Activated CD4-positive, alpha-beta T cell treated with anti-CD3 and anti-CD28 coated beads, Interleukin-2, amount 10 ng/mL, durations not matched to agents 7 days and 5 days (primary cell): ENCODE measurements at places on chromosomes 1 and 21.

GRCh38 chr1:42340901-42341300, 5.9 kb upstream of the FOXJ3 start:
- no peak for DNase-seq

DNA sequence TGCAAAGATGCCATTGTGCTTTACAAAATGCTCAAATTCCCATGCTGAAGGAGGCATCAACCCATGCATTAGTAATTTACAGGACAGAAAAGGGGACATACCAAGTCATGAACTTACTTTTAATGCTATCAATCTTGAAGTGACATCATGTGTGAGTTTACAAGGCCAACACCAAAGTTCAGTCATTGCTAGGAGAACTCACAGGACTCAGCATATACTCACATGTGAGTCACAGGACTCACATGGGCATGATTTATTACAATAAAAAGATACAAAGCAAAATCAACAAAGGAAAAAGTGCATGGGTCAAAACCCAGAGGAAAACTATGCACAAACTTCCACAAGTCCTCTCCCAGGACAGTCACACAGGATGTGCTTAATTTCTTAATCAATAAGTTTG, 1656.0 kb downstream of the MRPL39 start:
- no peak for DNase-seq

- no peak for DNase-seq
Measured at GRCh38 chr1:227712648-227713047, 22.5 kb downstream of the JMJD4 start.

- DNase-seq, result peak; percentile 81
Measured at GRCh38 chr1:38834937-38835827, 24.4 kb downstream of the RRAGC start.

DNA sequence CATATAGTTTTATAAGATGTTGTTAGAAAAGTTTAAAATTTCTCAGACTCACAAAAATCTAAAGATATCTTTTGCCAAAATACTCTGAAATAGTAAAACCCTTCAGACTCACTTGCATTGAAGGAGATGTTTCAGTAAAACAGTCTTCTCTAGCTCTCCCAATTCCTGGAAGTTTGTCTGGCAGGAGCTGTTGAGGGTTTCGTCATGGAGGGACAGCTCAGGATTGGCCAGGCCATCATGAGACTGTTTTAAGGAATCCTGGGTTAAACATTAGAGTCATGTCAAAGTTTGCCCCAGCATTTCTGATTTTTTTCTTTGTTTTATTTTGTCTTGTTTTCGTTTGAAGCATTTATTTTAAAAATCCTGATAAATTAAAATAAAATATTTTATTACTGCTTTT, 293.8 kb upstream of the PBX1 start:
- no peak for DNase-seq

GRCh38 chr1:15288173-15288926, 41.3 kb downstream of the FHAD1 start:
- no peak for DNase-seq

GRCh38 chr1:94236630-94237290, 624 bp downstream of the ARHGAP29 start:
- no peak for DNase-seq

- no peak for DNase-seq
Measured at GRCh38 chr1:15633756-15634420, 16.6 kb downstream of the DDI2 start.

DNA sequence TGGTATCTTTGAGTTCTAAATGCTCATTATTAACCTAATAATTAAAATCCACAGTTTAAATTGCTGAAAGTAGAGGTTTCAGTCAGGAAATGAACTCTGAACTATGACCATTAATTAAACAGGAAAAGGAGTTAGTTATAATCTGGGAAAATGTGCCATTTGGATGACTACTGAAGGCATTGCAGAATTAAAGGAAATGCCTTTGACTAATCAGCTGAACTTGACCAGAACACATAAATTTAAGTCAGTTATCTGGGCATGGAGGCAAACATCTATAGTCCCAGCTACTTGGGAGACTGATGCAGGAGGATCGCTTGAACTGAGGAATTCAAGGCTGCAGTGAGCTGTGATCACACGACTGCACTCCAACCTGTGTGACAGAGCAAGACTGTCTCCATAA, 31.9 kb downstream of the SLC44A5 start:
- DNase-seq, result no peak

DNA sequence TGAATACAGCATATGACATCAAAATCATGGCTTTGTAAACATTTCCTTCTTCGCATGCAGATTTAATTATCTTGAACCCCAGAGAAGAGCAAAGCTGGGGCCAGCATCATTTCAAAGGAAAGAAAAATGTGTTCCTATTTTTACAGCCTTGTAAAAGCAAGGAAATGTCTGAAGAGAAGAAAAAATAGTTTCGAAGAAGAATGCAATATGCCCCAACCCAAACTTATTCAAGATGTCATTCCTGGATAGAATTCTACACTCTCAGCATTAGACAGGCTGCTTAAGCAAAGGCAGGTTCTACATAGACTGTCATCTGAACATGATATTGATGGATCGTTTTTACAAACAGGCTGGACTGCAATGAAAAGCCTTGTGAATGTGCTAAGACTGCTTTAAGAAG, 900.8 kb downstream of the TTLL7 start:
- no peak for DNase-seq

GRCh38 chr1:202015662-202015937, 5.2 kb downstream of the ELF3 start:
- no peak for DNase-seq

- DNase-seq, result no peak
Measured at GRCh38 chr1:201720522-201720844, 108.5 kb upstream of the IPO9 start.

DNA sequence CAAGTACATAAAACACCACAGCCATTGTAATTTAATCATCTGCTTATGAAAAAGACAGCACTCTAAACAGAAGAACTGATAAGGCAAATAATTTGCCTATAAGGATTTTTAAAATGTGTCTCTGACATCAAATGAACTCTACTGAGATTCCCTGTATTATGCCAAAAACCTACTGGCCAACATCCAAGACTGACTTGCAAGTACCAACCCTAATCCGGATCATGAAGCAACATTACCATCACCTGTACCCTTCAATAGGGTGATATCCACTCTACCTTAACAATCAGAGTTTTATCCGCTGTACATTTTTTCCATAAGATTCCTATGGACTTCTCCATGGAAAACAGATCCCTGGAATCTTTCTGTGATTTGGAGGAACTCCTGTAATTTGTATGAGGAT, 4.6 kb downstream of the RGS7 start:
- no peak for DNase-seq

DNA sequence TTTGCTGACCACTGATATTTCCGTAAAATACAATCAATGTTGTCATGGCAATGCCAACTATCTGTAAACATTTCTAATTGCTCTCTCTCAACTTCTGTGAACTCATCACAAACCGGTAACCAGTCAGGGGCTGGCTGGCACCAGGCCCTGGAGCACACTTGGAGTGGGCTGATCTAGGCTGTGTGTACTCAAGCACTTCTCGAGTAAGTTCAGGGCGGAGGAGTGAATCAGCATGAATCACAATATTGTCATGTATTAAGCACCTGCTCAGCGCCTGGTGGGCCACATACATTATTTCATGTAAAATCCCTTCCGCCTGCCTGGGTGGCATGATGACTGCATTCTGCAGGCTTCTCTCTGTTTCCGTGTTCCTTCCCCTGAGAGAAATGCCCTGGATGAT, 212.4 kb downstream of the FOXD2 start:
- DNase-seq, result no peak

DNA sequence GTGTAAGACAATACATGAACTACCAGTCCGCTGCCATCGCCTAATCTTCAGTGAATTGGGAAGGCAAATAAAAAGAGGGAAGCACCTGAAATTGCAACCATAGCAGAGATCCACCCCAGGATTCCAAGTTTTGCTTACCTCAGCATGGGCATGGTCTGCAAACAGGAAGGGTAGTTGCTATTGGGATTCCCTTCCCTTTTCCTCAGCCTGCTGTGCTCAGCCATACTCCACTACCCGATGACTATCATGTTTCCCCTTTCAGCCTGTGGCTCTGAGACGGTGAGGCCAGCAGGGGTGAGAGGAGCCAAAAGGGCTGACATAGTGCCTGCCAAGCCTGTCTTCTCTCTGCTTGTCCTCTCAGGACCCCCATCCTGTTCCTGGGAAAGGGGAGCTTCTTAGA, 64.2 kb downstream of the GPR137B start:
- no peak for DNase-seq

DNA sequence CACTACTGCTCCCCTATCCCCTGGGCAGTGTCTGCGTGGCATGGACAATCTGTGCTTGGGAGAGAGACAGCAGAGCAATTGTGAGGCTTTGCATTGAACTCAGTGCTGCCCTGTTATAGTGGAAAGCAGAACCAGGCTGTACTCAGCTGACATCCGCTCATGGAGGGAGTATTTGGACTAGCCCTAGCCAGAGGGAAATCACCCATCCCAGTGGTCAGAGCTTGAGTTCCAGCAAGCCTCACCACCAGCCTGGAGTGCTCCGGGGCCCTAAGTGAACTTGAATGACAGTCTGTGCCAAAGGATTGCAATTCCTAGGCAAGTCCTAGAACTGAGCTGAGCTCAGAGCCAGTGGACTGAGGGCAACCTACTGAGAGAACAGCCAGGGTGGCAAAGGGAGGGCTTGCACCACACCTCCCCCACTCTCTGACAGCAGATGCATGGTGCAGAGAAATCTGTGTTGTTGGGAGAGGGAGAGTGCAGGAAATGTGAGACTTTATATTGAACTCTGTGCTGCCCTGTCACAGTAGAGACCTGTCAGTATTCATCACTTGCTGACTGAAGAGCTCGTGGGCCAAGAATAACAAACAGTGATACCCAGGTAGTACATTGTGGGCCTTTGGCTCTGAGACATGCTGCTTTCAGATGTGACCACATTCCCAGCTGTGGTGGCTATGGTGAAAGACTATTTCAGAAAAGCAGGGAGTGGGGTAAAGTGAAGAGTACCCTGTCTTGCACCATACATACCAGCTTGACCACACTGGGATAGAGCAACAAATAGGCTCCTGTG, 107.7 kb upstream of the SLC5A9 start:
- DNase-seq, result no peak
